ENCODE measurements at places on chromosomes 13 and 19.

DNA sequence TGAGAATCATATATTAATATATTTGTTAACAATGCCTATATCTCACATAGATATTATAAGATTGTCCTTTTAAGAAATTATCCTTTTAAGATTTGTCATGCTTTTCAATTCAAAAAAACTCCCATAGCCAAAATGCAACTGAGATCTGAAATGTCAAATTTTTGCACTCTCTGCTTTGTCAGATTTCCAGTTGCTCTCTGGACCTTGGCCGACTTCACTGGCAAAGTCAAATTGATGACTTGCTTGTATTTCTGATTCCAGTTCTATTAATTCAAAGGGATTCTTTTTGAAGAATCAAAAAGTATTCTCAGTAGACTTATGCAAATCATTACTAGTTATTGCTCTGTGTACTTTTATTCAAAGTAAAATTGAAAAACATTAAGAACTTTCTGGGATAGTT lies 101.2 kb upstream of the SCEL start:
- DNase-seq, result no peak

DNA sequence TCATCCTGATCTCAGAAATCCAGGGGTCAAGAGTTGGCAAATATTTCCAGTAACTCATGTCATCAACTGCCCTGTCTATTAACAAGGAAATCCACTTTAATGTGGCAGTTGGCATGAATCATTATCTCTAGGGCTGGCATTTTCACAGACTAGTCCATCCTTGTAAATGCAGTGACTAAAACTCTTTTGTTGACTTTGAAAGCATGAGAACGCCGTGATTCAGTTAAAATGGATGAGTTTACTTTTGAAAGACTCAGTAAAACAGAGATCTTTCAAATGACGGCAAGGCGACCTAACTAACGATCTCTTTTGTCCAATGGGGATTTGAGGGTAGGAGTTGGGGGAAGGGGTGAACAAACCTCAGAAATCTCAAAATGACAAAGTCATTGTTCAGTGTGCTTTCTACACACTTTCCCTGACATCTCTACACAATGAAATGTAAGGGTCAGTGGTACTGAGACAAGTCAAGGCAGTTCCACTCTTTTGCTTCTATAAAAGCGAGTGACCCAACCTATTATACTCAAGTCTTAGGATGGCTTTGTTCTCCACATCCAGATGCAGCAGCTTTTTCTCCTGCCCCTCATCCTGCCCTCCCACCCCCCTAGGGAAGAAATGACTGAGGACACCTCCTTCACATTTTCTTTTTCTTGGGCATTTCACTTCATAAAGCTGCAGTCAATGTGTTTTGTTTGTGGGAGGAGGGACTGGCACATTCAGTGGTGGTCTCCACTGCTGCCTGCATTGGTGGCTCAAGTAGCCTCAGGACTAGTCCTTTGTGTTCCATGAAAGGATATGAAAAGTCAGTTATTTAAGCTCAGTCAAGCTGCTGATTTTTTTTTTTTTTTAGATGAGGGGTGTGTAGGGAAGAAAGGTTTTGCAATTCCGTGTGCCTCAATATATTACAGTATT lies 200.5 kb downstream of the ABCC4 start:
- no peak for DNase-seq

- no peak for DNase-seq
Observed at GRCh38 chr13:32021785-32022184, 9.8 kb upstream of the FRY start.

DNA sequence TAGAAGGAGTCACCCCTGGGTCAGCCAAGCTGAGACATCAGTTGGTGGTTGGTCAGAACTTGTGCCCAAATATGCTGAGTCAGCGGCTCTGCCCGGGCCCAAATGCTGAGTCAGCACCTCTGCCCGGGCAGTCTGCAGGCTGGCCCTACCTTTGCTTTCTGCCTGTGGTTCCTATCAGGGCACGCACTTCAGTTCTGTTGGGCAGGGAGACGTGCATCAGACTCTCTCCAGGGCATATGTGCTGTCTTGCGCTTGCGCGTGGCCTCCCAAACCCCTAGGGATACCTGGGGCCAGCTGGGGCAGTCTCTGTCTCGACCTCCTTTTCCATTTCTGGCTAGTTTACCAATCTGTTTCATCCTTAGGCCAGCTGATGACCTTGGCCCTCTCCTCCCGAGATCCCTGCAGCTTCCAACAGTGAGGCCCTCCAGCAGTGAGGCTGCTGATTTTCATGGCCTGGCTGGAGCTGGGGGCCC lies 24.4 kb upstream of the LDLR start:
- DNase-seq, result no peak

DNA sequence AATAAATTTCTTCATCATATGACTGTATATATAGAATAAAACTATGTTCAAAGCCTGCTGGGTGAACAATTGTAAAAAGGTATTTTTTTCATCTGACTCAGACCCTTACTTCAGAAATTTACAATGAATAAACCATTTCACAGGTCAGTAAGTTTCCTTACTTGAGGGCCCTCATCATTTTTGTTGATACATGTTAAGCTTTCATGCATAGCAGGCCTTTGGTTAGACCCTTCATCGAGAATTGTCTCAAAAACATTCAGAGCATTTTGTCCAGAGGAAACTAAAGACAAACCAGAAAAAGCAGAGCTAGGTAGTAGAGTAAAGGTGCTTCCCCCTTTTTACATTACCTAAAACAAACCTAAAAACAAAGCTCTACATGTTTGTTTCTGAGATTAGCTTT lies 46.2 kb downstream of the FNDC3A start:
- no peak for DNase-seq

DNA sequence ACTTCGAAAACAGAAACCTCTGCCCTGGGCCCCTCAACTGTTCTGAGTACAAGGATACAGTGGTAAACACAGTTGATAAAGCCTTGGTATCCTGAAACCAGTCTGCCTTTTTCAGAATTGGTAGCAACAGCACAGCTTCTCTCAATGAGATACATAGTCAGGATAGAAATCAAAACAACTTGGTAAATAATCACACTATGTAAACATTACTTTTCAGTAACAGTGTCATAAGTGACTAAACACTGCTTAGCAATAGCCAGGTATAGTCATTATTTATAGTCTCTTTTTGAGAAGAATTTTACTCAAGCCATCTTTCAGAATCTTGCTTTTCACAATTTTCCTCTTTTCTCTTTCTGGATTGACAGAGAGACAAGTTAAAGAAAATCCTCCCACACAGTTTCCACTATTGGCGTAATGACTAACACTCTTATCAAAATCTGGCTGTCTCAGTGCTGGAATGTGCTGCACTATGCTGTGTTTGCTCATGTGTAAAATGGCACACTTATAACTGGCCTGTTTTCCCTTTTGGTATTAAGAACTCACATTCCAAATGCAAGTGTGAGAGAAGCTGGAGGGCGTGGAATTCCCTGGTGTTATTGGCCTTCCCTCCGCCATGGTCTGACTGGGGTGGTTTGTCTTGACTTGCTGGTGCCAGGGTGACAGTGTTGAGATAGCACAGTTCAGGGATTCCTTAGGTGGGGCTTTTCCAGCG lies 368.8 kb downstream of the TDRD3 start:
- DNase-seq, result no peak

GRCh38 chr13:31945202-31945961 lies 86.2 kb upstream of the FRY start:
- DNase-seq, result no peak

GRCh38 chr19:54114340-54115108 lies 933 bp downstream of the TFPT start:
- DNase-seq, result no peak

DNA sequence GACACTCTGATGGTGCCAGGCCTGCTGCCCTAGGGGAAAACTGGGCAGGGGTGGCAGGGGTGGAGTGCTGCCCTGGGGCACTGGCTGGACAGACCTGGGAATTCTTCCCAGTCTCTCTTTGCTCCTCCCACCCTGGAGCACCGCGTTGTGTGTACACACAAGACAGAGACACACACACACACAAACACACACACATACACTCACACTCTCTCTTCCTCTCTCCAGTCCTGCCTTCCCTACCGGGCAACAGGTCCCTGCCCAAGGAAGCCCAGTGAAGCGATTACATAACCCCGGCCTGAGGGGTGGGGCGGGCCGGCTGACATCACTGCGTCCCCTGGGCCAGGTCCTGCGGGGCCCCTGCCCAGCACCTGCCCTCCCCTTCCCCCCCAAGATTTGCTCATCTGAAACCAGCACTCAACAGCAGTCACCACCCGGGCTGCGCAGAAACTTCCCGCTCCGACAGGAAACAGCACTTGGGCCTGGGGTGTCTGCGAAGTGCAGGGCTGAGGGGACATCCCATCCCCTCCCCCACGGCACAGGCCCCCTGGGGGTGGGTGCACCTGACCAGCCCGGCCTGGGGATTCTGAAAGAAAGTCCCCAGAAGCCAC lies 1.2 kb downstream of the MKNK2 start:
- peak; percentile 32 for DNase-seq

GRCh38 chr13:110506396-110506795 lies 55.1 kb downstream of the RAB20 start:
- DNase-seq, result no peak

DNA sequence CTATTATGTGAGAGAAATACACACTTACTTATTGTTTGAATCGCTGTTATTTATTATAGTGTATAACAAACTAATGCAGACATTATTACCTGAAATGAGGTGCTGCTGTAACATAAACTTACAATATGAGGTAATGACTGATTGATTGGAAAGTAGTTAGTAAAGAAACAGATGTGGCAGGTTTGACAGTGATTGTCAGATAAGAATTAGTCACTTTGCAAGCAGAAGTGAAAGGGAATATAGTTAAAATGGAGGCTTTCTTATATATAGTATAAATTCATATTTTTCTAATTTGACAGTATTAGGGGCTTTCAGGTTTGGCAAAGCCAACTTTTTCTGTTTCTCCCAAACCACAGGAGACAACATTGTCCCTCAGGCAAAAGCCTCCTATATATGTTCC lies 20.6 kb downstream of the MIR17HG start:
- no peak for DNase-seq

DNA sequence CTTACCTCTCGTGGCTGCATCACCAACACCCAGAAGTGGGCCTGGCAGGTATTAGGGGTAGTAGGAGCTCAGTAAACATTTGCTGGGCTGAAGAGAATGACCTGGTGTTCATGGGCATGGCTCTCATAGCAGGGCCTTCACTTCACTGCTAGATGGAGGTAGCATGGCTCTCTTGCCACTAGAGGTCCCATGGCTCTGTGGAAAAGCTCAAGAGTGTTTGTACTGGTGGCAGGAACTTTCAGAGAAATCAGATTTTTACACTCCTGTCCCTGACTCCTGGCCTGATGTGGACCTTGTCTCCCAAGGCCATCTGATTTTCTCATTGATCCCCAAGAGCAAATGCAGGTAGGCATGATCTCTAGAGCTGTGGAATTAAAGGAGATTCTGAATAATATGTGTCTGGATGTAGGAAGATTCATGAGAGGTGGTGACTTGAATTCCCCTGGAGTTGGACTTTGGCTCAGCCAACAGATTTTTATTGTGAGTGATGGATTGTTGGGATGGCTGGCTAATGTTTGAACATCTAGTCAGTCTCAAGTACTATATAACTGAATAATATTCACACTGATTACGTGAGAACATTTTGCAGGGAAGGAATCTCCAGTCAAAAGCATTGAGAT lies 5.7 kb downstream of the ZNF574 start:
- DNase-seq, result no peak

DNA sequence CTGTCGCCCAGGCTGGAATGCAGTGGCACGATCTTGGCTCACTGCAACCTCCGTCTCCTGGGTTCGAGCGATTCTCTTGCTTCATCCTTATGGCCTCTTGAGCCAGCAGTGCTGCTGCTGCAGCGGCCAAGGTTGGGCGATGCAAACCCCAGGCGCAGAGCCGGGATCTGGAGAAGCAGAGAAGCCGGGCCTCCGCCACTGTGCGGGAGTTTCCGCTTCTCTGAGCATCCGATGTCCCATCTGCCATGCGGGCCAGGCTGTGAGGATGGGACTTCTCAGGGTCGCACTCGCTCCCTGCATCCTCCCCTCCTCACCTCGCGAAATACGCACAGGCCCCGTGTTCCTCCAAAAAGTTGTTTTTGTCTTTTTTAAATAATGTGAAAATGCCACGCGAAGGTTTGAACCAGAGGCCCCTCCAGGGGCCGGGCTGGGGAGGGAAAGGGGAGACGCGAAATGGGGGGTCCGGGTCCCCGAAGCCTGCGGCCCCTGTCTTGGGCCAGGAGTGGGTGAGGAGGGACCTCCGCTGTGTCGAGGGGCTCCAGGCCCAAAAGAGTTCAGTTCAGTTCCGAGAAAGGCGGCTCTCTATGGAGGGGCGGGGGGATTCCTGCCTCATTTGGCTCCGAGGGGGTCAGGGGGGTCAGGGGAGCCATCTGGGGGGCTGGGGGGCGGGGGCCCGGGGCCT lies 15.9 kb downstream of the CYTH2 start:
- no peak for DNase-seq

DNA sequence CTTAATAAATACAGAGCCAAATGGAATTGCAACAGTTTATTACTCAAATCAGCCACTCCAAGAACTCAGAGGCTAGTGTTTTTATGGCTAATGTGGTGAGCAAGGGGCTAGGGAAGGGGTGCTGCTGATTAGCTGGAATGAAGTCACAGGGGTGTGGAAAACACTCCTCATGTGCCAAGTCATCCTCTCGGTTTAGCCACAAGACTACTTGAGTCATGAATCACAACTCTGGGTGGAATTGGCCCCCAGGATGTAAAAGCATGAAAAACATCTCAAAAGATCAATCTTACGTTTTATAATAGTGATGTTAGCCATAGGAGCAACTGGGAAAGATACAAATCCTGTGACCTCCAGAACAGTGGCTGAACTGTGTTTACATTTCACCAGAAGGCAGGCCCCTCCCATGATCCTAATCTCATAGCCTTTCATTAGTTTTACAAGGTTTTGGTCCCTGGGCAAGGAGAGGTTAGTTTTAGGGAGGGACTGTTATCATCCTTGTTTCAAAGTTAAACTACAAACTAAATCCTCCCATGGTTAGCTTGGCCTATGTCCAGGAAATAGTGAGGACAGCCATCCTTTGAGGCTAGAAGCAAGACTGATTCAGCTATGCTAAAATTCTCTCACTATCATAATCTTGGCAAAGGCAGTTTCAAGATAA lies 2020.1 kb upstream of the PCDH20 start:
- no peak for DNase-seq

GRCh38 chr19:33629826-33630375 lies 8.1 kb downstream of the CHST8 start:
- no peak for DNase-seq

DNA sequence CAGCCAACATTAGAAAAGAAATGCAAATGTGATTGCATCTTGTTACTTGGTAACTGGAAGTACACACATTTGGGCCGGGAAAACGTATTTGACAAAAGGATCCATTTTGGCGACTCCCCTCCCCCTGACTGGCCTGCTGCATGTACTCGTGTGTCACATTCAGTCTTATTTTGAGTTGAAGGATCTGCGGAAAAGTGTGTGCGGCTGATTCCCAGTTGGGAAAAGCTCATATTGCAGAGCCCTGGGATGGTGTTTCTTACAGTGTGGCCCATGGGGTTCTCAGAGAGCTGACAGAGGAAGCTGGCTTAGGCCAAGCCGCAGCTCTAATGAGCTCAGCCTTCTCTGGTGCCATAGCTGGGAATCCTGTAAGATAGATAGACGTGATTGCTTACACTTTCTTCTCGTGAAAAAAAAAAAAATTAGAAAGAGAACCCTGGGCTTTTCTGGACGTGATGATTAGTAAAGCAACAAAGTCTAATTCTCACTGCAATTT lies 170.3 kb upstream of the ARGLU1 start:
- DNase-seq, result no peak

- no peak for DNase-seq
Observed at GRCh38 chr19:34337739-34338138, 27.3 kb upstream of the GPI start.
